NCI-H2107 (cell line): ENCODE measurements at places on chromosomes 5 and 9.
A peak's percentile ranks its signal among the peaks of the same experiment; 100 is the strongest.

DNA sequence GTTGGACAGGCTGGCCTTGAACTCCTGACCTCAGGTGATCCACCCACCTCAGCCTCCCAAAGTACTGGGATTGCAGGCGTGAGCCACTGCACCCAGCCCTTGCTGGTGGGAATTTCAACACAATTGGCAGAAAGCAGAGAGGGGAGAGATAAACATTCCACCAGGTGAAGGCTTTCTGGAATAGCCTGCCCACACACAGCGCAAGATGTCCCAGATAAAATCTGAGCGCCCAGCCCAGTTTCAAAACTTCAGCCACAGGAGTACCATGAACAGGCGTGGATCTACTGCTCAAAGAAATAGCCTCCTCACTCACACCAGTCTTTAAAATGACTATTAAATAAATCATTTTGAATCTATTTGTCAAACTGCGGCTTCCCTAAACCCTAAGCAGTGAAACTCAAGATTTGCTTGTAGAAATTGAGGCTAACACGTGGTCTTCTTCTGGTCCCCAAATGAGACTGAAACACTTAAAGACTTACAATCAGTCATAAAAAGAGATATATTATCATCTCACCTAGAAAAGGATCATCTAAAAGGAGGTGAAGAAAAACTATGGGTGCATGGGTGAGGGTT lies 34.7 kb downstream of the CAPSL start:
- no peak for DNase-seq

GRCh38 chr9:29176786-29177185 lies 1603.5 kb upstream of the C9orf72 start:
- no peak for DNase-seq

DNA sequence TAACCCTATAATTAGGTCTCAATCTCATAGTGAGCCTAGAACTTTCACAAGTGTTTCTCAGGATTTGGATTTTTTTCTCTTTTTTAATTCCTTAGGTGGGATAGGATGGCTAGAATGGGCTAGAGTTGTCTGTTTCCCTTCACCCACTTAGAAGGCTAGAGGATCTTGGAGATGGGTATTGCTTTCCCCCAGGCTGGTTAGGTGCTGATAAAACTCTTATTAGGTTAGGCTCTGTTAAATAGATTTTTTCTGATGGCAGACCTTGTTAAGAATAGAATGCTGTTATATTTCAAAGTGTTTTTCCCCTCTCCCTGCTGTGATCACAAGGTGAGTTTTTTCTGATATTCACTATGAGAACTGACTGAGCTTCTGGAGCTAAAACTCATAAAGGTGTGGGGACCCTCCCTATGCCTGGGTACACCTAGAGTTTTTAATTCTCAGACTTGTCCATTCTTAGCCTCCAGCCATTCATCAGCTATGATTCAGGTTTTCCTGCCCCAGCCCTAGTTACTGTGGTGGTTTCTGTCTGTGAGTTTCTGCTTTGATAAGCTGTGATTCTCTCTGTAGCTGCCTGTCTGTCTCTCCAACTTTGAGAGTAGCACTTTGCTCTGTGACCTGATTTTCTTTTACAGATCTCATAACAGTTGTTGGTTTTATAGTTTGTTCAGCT lies 132.4 kb downstream of the HACD4 start:
- DNase-seq = no peak

DNA sequence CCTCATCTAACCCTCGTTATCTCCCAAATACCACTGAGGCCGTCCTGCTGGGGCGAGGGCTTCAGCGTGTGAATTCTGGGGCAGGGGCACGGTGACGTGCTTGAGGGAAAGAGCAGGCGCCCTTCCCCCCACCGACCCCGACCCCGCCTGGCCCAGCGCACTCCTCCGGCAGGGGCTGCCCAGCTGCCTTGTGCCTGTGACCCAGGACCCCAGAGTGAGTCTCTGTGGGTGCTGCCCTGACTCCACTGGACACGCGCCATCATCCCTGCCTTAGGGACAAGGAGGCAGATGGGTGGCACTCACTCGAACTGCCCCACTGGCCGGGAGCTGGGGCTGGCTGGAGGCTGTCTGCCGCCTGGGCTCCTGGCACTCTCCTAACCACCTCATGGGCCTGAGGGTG lies 136.2 kb upstream of the LPCAT1 start:
- no peak for DNase-seq

DNA sequence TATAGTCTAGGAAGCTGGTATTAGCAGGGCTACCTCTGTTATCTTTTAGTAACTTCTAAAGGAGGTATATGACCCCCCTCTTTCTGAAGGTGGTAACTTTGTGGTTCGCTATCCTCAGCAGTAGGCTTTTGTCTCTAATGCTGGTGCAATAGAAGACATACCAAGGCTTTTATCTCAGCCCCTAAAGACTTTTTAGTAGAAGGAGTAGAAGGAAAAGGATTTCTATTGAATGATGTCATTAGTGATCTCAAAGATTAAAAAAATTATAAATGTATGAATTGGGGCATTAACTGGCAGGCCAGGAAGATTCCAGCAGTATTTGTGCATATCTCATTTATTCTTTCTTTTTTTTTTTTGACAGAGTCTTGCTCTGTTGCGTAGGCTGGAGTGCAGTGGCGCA lies 78.2 kb downstream of the RAI14 start:
- no peak for DNase-seq

DNA sequence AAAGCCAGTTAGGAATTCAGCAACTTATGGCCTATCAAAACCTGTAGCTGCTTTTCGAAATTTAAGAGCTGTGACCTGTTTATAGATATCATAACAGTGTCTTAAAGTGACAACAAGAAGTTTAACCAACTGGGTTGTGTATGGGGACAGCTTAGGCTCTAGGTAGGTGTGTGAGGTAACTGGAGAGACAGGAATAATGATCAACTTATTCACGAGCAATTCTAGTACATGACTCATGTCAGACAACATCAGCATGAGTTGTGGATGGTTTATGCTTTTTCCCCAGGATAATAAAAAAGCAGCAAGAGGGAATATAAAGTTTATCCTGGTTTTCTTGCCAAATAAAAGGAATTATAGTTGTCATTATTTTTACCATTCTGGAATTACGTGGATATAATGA lies 88.6 kb downstream of the GDNF start:
- DNase-seq = no peak

- no peak for DNase-seq
Observed at GRCh38 chr5:111993242-111993641, 236.2 kb upstream of the NREP start.

GRCh38 chr5:117473165-117473564 lies 898.5 kb upstream of the SEMA6A start:
- no peak for DNase-seq

DNA sequence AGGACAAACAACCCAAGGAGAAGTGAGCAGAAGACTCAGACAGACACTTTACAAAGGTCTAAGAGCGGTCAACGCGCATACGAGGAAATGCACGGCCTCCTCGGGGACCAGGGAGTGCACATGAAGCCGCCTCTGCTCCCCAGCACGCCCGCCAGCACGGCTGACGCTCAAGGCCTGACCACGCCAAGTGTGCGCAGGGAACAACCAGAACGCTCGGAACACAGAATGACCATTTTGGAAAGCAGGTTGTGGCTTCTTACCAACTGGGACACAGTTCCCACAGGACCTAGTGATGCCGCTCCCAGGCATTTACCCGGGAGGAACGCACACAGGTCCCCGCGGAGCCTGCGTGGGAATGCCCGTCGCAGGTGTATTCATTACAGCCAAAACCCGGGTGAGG lies 191.5 kb upstream of the PPP1R26 start:
- DNase-seq = no peak

- DNase-seq = peak; percentile 24
Observed at GRCh38 chr9:130866474-130866965, 30.1 kb downstream of the QRFP start.

DNA sequence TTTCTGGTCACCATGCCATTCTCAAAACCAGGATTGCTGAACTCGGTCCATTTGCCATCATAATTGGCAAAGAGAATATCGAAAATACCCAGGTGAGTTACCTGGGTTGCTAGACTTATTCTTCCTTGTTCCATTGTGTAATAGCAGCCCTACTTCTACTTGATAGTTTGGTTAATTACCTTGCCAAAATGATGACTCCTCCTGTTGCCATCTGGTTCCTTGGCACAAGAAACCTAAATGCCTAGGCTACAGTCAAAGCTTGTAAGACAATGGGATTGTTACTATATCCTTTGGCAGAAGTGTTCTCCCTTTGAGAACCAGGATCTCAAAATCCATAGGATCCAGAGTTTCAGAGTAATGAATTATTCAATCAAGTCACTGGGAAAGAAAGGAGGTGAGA lies 373.2 kb upstream of the ACTBL2 start:
- no peak for DNase-seq

DNA sequence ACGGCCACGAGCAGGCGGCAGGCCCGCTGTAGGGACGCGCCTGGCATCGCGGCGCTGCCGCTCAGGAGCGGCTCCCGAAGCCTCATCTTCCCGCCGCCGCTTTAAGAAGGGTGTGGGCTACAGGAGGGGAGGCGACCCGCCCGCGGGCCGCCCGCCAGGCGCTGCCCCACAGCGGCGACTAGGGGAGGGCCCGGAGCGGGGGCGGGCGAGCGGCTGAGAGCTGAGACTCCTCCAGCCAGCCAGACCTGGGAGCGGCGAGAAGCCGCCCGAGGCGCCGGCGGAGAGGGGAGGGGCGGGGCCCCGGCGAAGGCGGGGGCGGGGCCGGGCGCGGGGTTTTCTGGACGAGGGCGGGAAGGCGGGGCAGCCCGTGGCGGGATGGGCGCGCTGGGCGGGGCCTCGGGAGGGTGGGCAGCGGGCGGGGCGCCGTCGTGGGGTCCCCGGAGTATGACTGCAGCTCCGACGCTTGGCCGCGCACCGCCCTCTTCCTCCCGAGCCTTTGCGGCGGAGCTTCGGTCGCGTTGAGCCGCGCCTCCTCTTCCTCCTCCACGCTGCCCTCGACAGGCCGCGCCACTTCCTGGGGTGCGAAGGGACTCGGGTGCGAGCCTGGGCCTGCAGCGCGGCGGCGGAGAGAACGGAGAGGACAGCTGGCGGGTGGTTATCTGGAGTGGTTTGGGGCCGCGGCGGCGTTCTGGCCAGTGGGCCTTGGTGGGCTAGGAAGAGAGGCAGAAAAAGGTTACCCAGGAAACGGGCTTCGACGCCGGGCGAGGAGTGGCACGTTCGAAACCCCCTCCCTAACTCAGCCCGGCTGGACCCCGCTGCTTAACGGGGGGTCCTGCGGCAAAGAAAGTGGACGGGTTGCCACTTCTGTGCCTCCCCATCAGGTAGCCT lies at the start of gene B4GALT1:
B4GALT1 (minus strand) TSS at position 253 of the 888 bp plus-strand sequence; CDS start at position 86, 167 bp downstream.
- DNase-seq = peak; percentile 65

GRCh38 chr5:37882636-37883035 lies 42.8 kb upstream of the GDNF start:
- no peak for DNase-seq

DNA sequence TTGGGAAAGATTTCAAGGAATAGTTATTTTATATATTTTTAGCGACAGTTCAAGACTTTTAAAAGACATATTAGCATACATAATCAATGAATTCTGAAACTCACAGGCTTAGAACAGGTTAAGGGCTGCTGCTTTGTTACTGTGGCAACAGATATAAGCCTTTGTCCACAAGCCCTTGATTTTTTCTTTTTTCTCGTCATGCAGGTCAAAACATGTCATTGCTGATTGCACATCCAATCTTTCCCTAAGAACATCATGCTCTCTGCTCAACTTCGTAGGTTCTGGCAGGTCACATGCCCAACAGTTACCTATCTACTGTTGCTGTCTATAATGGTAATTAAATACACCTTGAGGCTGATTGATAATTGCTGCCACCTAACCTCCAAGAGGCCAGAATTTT lies 172.5 kb upstream of the PTPRD start:
- DNase-seq = no peak

GRCh38 chr9:116267021-116267420 lies 113.4 kb downstream of the PAPPA start:
- no peak for DNase-seq

DNA sequence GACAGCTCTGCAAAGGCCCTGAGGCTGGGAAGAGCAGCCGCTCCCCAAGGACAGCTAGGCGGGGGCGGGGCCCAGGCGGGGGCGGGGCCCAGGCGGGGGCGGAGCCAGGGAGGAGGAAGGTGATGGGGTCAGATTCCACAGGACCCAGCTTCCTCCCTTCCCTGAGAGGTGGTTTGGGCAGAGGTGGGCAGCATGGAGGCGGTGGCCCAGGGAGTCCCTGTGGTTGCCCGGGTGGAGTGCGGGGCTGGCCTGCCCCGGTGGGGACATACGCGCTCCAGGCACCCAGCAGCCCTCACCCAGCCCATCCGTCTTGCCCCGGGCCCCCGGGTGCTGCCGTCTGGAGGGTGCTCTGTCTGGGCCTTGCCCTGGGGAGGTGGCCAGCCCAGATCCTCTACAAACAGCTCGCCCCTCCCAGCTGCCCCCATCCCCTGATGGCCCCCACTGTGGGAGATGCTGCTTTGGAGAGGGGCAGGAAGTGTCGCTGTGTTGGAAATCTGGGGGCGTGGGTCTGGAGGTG lies 11.0 kb upstream of the RNU6ATAC start:
- DNase-seq = no peak

DNA sequence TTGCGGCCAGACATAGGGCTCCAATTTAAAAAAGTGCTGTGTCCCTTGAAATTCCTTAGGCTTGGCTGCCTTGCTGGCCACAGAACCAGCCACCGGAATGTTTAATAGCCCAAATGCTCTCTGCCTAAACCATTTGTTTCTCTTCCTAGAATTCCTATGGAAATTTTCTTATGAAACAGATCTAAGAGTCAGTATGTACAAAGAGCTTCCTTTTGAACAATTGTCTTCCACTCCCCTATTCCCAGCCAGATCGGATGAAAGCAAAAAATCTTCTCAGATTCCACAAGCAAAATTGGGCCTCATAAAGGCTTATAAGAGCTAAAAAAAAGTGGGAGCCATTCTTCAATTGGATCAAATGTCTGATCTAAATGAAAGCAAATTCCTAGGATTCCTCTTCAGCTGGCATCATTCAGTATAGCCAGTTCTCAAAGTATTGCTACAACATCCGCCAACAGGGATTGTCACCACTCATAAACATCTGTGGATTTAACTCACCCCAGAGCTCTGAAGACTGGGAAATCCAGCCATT lies 104.3 kb downstream of the CEMIP2 start:
- no peak for DNase-seq

- no peak for DNase-seq
Observed at GRCh38 chr9:120734607-120735410, 20.5 kb upstream of the MEGF9 start.

DNA sequence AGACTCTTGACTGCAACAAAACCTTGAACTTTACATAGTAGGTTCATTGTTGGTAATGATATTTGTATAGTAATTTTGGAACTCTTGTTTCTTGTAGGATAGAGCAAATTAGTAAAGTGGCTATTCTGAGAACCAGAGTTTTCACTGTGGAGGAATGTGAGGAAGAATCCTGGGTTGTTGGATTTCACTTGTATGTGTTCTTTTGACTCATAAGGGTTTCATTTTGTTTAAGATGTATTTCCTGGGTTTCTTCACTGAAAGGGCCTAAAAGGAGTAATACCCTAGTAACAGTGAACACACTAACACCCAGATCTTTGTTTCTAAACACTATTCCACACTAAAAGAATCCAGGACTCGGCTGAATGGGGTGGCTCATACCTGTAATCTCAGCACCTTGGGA lies 20.1 kb downstream of the TTC1 start:
- DNase-seq = no peak

DNA sequence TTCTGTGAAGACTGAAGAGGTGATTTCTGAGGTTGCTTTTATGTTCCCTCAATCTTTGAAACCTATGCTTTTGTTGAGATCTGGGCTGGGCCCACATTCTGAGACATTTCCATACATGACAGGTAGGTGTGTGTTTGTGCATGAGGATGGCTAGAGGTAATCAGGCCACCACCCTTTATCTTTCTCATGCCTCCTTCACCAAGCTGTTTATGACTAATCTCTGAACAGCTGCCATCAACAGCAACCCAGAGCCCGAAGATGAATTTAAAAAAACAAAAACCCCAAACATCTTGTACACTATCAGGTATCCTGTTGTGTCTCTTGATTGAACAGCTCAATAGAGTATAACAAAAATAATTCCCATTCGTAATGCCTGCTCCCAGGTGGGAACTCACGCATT lies 12.6 kb upstream of the C5orf46 start:
- no peak for DNase-seq
